Stimulated activated CD4-positive, alpha-beta T cell treated with anti-CD3 and anti-CD28 coated beads, Interleukin-15, amount 100 ng/mL, for 1 hour (primary cell): ENCODE measurements at places on chromosomes 5 and 9.

GRCh38 chr5:142152384-142152732 lies 43.8 kb downstream of the NDFIP1 start:
- DNase-seq, result no peak

- DNase-seq, result no peak
Observed at GRCh38 chr5:157959370-157959769, 100.4 kb upstream of the CLINT1 start.

- DNase-seq, result no peak
Observed at GRCh38 chr9:74951725-74952151, 974 bp downstream of the C9orf40 start.

DNA sequence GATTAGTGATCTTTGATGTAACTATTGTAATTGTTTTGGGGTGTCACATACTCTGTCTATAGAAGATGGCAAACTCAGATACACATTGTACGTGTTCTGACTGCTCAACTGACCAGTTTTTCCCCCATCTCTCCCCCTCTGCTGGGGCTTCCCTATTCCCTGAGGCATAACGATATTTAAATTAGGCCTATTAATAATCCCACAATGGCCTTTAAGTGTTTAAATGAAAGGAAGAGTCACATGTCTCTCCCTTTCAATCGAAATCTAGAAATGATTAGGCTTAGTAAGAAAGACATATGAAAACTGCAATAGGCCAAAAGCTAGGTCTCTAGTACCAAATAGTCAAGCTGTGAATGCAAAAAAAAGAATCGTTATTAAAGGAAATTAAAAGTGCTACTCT lies 265.6 kb downstream of the TMEM232 start:
- DNase-seq, result no peak

DNA sequence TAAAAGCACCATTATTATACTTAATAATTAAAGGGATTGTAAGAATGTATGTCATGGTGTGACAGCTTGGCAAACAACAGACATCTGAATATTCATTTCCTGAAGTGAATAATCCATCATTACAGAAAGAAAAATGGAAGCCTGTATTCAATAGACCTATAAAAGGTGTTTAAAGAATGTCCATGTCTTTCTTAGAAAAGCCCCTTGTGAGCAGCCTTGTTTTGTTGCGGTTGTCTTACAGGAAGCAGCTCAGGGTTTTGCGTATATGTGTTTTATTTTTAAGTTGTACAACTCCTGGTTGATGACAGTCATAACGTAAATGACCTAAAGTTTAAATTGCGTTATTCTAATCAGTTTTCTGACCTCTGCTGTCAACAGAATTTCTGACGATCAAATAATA lies 53.8 kb downstream of the CAST start:
- no peak for DNase-seq

- DNase-seq, result no peak
Observed at GRCh38 chr5:125151150-125151900, 404.9 kb upstream of the ZNF608 start.

- no peak for DNase-seq
Observed at GRCh38 chr9:2810420-2811075, 33.3 kb downstream of the PUM3 start.

- no peak for DNase-seq
Observed at GRCh38 chr5:21685522-21685921, 1167.6 kb downstream of the CDH12 start.

DNA sequence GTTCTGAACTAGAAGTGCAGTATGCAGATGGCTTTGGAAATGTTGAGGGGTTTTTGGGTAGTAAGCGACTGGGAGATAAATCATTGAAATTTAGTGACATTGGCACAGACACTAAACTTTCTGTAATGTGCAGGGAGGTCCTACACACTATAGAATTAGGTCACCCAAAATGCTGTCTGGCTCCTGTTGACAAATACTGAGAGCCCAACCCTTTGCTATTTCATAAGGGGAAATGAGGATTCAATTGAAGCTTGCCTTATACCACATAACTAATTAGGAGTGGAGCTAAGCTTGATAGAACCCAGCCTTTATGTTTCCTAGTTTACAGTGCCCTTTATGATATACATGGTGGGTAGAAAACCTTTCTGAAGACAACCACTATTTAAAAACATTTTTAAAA lies 22.6 kb downstream of the HMGXB3 start:
- no peak for DNase-seq

DNA sequence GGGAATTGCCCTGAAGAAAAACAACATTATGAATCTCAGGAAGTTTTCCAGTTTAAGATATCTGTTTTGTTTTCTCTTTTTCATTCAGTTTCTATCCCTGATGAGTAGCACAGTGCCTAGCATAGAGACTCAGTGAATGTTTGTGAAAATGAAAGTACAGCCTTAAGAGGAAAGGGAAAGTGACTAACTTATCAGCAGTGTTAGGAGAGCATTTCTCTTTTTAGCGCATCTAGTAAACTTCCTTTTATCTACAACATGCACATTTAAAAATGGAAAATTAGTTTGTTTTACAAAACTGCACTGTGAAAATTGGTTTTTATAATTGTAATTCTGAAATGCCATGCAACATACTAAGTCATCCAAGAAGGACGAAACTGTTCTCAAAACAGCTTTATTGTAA lies 110.8 kb downstream of the SMARCA2 start:
- DNase-seq, result no peak

DNA sequence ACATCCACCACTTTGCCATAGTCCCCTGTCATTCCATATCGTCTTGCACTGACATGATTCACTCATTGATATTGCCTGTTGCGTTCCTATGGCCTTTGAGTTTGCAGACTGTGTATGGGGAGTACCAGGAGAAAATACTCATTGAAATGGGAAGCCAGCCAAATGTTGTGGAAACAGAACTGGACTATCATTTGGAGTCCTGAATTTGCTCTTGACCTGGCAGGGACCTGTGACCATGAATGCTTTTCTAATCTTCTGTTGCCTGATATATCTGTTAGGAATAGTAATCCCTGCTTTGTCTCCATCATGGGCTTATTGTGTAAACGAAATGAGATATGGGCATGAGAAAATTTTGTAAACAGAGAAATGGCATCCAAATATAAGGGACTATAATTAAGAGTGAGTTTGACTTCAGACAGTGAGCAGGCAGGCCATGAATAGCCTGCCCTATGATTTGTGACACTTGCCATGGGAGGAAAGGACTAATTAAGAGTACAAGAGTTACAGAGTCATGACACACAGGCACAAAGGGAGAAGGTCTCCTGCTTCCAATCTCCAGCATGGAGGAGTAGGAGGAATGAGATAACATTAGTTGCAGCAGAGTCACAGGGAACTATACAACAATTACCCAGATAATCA lies 572.9 kb upstream of the SGCD start:
- no peak for DNase-seq

GRCh38 chr9:27212621-27213020 lies 84.3 kb downstream of the EQTN start:
- no peak for DNase-seq

DNA sequence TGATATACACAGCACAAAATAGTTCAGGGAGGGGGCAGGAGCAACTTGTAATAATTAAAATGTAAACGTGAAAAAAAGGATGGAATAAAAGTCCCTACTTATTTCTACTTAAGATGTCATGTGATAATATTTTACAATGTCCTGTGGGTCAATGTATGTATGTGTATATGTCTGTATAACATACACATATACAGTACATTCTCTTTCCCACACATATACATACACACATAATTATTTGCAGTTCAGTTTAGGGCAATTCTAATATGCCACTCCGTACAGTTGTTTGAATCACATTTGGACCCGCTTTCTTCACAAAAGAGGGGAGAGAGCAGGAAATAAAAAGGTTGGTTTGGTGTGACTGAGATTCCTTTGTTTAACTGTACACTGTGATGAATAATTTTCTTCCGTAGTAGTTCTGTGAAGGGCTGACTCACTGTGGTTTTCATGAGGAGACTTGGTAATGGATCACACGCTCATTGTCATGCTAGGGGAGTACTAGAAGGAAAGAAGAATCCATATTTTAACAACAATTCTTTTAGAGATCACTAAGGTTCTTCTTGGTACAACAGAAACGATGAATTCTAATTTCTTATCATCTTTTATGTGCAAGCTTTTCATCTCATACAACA lies 26.2 kb upstream of the ACOT12 start:
- DNase-seq, result no peak

GRCh38 chr9:28073270-28073669 lies 500.0 kb upstream of the C9orf72 start:
- no peak for DNase-seq

- no peak for DNase-seq
Observed at GRCh38 chr9:95505717-95506427, 10.9 kb downstream of the PTCH1 start.

DNA sequence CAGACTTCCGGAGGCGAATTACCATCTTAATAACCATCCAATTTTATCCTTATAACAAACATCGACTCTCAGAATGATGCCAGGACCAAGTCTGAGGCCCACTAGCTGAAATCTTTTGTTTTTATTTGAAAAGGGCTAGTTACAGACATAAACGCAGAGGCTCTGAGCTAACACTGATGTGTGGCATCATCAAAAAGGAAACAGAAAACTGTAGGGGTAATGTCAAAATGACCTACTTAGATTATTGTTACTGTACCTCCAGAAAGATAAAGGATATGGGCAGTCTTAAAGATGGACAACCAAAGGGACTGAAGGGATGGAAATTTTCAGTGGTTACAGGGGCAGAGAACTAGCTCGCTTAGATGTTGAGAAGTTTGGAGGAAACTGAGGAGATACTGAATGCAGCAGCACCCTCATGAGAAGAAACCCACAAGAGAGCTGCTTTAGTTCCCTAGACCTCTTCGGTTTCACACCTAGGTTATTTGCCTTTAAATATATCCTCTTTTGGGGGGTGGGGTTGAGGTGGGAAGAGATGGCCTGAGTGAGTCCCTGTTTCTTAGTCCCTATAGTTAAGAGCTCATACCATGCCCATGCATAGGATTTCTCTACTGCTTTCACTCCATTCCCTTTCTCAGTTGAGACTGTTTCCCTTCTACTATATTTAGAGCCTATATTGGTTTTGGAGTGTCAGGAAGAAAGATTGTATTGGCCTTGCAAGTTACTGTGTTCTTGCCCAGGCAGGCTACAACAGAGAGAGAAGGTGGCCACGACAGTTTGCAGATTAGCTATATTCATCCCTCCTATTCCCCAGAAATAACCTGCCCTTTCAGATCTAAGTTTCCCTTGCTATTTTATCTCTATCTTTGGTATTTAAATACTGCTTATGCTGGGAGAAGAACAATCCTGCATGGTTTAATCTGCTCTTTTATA lies 320.4 kb upstream of the EFNA5 start:
- DNase-seq, result no peak

- no peak for DNase-seq
Observed at GRCh38 chr5:107563959-107564544, 106.7 kb downstream of the EFNA5 start.

DNA sequence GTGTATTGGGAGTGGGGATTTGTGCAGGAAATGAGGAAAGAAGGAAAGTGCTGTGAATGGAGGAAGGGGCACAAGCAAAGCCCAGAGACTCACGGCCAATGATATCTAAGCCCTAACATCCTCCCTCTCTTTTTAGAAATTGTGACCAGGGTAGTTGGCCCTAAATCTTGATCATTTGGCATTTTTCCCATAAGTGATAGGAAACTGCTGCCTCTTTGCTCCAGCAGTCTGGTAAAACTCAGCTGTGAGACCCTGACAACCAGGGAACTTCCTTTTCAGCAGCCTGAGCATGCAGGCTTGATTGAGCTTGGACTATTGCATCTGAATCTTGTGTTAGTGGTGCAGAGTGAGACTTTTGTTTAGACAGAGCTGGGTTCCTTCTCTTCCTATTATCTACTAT lies 9.6 kb upstream of the ADRB2 start:
- DNase-seq, result no peak

DNA sequence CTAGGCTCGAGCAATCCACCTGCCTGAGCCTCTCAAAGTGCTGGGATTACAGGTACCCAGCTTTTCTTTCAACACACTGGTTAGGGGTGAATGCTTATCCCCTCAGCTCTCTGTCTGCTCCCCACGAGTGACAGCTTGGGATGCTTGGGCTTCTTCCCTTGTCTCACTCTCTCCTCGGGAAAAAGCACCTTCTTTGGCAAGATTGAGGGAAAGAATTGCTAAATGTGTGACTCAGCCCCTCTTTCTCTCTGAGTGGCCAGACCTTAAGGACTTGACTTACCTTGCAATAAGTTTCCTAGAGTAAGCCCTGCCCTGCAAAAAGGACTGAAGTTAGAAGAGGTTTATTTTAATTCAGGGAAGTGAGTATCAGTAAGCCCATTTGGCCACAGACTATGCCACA lies 68.1 kb upstream of the ERBIN start:
- DNase-seq, result no peak

- no peak for DNase-seq
Observed at GRCh38 chr9:92746567-92747458, 17.8 kb downstream of the BICD2 start.

GRCh38 chr9:124137009-124137943 lies 120.5 kb upstream of the NEK6 start:
- DNase-seq, result no peak

DNA sequence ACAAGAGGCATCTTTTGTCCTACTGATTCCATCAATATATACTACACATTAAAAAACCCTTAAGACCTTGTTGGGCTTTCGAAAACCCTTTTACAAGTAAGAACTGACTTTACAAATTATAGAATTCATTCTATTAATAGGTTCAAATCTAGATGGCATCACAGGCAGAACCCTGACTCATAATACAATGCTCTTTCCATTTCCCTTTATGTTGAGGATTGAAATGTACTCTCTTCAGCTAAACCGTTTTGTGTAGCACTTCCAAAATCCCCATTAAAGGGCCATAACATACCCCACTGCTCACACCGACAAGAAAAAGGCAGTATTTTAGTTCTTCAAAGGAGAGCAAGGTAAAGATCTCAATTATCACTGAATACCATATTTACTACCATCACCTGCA lies 11.2 kb downstream of the CSNK1A1 start:
- no peak for DNase-seq

DNA sequence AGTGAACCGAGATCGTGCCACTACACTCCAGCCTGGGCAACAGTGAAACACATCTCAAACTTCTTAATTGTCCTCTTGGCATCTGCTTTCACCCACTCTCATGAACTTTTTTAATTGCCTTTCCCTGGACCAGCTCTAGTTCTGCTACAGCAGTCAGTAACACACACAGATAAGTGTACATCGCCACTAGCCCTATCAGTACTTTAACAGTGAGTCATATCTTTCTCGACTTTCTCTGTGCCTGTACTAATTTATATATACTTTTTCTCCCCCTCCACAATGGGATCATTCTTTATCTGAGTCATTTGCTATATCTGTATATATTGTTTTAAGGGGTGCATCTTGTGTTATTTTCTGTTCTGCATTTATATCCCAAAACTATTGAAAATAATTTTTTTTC lies 6.7 kb downstream of the CDC37L1 start:
- no peak for DNase-seq

DNA sequence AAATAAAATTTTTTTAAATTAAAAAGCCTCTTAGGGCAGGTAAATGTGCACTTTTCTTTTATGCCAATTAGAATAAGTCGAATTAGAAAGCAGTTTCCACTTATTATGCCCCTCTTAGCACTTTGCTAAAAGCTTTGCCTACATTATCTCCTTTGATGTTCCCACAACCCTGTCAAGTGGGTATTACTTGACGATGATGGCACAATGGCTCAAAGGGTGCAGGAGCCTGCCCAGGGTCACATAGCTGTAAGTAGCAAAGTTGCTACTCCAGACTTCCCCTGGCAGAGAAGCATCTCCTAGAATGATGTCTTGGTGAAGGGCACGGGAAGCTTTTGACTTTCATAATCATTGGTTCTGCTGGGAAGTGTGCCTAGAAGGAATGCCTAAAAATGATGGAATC lies 18.4 kb upstream of the IQGAP2 start:
- no peak for DNase-seq
